Stimulated activated CD4-positive, alpha-beta T cell treated with anti-CD3 and anti-CD28 coated beads, Interleukin-1b, Interleukin-23, amount 100 ng/mL, for 1 hour (primary cell): ENCODE measurements at places on chromosomes 2 and 18.

- DNase-seq = no peak
These were observed 617.3 kb upstream of the LRATD1 start for GRCh38 chr2:14015113-14015630.

GRCh38 chr2:39524061-39524460 lies 87.0 kb upstream of the MAP4K3 start:
- no peak for DNase-seq

GRCh38 chr2:58649756-58650155 lies 408.6 kb upstream of the FANCL start:
- DNase-seq = no peak

GRCh38 chr2:15836689-15837610 lies 103.4 kb upstream of the MYCN start:
- DNase-seq = no peak

DNA sequence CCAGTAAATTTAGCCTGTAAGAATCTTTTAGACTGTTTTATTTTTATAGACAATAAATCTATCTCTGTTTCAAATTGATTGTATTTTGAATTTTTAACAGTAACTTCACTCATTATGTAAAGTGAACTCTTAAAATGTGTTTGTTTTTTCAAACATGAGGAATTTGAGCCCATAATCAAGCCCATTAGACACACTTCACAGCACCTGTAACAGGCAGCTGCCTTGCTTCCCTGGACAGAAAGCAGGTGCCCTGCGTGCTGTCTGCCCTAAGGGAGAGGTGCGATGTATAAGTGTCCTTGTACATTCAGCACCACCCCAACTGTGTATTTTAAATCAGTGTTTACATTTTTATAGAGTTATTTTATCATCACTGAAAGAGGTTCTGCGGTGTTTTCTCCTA lies 186.5 kb upstream of the TPO start:
- no peak for DNase-seq

DNA sequence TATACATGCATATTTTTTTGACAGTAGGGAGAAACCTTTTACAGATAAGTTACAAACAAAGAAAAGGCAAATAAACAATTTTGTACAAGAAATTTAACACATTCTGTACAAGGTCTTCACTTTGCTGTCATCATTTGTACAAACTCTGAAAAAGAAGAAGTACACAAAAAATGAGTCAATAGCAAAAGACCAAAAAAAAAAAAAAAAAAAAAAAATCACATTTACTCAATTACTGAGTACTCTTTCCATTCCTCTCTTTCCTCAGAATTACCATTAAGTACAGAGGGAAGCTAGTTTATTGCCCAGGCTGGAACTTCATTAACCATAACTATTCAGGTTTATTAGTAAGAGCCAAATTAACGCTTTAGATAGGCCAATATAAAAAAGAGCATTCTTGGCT lies 5.6 kb upstream of the STPG4 start:
- no peak for DNase-seq

- DNase-seq = no peak
These were observed 97.7 kb downstream of the ZNF532 start for GRCh38 chr18:58962336-58962735.

DNA sequence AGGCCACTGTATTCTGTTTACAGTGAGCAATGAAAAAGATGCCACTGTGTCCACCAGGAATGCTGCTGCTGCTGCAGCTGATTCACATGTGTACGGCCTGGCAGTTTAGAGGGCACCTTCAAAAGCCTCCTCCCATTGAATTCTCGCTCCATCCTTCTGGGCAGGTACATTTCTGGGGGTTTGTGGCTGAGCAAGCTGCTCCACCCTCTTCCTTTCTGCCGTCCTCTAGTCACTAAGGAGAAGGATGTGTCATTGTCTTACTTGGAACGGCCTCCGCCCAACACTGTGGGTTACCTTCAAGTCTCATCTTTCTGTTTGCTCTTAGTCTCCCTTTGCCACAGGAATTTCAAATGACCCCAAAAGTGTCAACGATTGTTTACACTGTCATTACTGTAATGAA lies 182.0 kb downstream of the ZBTB7C start:
- DNase-seq = no peak

- DNase-seq = no peak
These were observed 104.8 kb upstream of the CDH19 start for GRCh38 chr18:66708646-66709045.

GRCh38 chr18:61362511-61362910 lies 29.3 kb downstream of the CDH20 start:
- no peak for DNase-seq

- no peak for DNase-seq
These were observed 115.5 kb downstream of the HDAC4 start for GRCh38 chr2:239285071-239285931.

DNA sequence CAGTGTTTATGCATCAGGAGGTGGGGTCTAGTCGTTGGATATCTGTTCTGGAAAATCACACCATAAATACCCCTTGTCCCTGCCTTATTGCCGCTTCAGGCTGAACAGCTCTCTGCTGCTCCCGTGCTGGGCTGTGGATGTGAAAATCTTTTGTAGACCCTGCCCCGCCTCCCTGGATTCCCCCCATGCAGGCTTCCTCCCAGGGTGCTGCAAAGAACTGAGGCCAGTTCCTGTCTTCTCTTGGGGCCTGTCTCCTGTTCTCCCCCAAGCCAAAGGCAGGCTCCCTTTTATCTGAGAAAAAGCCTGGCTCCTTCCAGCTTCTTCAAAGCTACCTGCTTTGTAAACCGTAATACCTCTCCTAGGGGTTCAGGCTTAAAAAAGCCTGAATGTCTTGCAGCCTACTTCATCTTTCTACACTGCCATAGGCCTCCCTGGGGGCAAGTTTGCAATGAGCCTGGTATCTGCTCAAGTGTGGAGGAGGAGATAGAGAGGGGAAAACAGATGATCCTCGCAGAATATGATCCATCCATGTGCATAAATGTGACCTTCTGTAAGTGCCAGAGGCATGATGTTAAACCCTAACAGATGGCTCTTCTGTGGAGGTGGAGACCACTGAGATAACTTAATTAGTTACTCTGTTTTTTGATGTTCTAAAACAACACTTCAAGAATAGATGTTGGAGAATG lies 55.3 kb downstream of the VWA3B start:
- no peak for DNase-seq

GRCh38 chr2:164785457-164785856 lies 56.2 kb downstream of the COBLL1 start:
- DNase-seq = no peak

GRCh38 chr2:234193977-234194563 lies 143.6 kb downstream of the SPP2 start:
- no peak for DNase-seq

GRCh38 chr2:68171146-68171545 lies 13.5 kb downstream of the PNO1 start:
- no peak for DNase-seq

DNA sequence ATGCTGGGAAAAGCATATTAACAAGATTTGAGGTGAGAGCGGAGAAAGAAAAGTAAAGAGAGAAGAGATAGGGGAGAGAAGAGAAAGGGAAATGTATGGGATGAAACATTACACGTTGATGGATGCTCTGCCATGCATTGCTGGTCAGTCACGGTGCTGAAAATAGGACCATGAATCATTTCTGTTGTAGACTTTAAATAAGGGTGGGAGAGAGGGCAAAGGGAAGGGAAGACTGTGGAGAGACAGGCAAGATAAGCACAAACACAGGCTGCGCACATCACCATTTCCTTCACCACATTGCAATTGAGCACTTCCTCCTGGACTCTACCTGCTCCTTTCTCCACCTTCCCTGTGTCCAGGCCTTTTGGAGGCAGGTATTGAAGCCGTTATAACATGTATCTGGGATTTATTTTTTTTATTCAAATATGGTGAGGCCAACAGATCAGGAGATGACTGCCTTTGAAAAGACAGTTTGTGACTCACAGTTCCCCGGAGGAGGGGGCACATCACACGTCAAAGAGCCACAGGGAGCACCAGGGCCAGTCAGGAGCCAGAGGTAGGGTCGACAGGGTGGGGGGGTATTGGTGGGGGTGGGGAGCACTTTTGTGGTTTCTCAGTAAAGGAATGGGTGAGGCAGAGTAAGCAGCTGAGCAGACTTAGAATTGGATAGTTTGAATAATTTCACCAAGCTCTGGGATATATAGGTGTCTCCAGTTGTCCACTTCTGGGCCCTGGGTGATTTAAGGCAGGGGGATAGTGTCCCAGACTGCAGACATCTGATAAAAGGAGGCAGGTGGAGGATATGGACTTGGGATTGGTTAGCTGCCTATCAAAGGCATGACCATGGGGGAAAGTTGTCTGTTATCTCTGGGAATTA lies 372.8 kb upstream of the ST6GAL2 start:
- no peak for DNase-seq

GRCh38 chr2:156430236-156430979 lies 5.8 kb upstream of the GPD2 start:
- DNase-seq = no peak

- DNase-seq = no peak
These were observed 37.6 kb upstream of the MGAT4A start for GRCh38 chr2:98768384-98769113.

GRCh38 chr2:143732076-143732475 lies 602.9 kb downstream of the ARHGAP15 start:
- no peak for DNase-seq

DNA sequence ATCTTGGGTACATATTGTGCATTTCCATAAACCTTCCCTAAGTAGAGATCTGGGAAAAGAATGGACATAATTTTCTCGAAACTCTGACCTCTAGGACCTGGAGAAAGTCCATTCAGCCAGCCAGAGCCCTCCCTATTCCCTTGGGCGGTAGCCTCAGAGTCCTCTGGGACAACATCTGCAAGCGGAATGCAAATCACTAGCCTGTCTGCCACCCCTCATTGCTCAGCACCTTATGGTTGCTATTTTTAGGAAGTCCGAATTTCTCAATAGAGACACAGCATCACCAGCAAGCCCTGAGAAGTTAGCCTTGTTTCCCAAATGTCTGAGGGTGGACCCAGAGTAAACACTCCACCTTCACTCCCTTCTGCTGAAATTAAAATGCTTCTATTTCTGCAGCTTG lies 17.6 kb upstream of the CD28 start:
- DNase-seq = no peak

DNA sequence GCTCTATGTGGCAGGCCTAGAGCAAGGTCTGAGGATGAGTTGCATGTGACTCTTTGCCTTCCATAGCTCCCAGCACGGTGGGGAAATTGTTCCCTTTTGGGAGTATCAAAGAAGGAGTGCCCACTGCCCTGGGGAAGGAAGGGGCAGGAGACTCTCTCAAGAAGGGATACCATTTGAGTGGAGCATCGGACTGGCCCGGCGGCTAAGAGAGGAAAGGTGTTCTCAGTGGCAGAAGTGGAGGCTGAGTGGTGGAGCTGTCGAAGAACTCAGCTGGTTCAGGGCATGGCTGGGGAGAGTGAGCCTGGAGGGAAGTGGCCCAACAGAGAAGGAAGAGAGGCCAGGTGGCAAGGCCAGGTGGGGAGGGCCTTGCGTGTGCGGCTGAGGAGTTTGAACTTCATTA lies 235.2 kb downstream of the DYSF start:
- DNase-seq = no peak

DNA sequence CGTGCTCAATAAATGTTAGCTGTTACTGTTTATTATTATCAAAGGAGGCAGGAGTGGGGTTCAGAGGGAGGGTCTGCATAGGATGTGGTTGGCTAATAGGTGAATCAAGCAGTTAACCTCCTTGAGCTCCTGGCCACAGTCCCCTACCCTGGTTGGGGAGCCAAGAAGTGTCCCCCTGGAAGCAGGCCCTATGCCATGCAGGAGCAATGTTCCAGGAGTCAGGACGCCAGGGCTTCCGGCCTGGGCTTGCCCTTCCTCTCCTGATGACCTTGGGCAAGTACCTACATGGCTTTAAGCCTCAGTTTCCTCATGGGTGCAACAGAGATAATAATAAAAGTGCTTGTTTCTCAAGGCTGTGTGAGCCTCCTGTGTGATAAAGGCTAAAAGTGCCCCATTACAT lies 84.9 kb downstream of the DYSF start:
- no peak for DNase-seq

DNA sequence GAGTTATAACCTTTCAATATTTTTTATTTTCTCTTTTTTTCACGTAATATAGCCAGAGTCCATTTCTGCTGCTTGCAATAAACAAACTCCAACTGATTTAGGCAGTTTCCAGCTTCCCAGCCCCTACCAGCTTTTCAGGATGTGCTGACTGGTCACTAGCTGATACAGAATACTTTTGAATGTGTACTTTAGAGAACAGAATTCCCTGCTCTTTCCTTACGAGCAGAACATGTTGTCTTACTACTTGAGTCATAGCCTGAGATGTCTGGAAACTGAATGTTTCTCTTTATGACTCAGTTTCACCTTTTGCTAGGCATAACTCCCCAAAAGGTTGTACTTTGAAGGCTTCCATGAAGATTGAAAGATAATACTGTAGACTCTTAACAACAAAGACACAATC lies 44.5 kb upstream of the KCNE4 start:
- DNase-seq = no peak

DNA sequence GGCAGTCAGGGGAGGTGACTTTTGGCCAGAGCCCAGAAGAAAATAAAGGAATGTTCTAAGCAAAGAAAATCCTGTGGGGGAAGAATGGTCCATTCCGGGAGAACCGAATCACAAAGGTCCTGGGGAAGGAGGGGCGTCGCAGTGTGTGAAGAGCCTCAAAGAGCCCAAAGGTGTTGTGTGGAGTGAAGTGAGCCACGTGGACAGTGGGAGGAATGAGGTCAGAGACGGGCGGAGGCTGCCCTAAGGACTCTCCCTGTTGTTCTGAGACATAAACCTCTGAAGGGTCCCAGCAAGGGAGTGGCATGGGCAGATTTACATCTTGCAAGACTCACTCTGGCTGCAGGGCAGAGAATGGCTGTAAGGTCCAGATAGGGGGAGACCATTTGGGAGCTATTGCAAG lies 91.3 kb upstream of the SEC11C start:
- DNase-seq = no peak

DNA sequence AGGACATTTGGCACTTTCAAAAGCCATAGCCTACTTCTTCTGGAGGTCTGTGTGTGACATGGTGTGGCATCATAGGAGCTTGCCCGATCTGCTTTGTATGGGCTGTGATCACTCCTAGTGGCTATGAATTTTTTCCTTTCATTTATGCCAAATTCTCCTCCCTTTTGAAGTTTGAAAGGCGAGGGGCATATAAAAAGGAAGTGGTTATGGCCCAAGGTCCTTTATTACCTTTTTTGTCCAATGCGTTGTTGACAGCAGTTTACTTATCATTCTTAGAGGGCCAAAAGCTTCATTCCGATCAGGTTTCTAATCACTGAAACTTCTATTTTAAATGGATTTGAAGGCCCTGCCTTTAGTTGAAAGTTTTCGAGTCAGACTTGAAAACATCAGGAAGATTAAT lies 224.3 kb upstream of the FOSL2 start:
- no peak for DNase-seq

GRCh38 chr2:201452058-201452921 lies 750 bp downstream of the STRADB start:
- DNase-seq = no peak

DNA sequence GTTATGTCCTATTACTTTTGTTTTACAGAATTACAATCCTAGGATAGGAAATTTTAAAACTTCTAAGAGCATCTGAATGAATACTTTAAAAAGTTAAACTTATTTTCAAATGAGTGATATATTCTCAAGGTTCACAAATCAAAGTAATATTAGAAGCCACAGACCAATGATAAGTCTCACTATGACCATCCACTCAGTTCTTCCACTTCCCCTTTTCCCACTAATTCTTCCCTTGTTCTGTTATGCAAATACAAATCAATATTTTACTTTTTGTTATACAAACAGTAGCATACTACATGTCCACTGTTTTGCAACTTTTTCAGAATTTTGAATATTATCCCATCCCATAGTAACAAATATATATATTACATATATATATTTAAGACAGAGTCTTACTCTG lies 20.2 kb downstream of the USP37 start:
- no peak for DNase-seq

- no peak for DNase-seq
These were observed 291.6 kb upstream of the HDAC4 start for GRCh38 chr2:239692362-239692851.

- DNase-seq = no peak
These were observed 2.6 kb downstream of the TET3 start for GRCh38 chr2:73987109-73987947.
